EH (cell line): ENCODE measurements at places on chromosomes 5 and 9.

- DNase-seq: no peak
Observed at GRCh38 chr9:113545068-113545467, 81.5 kb downstream of the RGS3 start.

- no peak for DNase-seq
Observed at GRCh38 chr5:54224103-54224826, 86.1 kb downstream of the ARL15 start.

GRCh38 chr5:146395193-146395592 lies 51.9 kb upstream of the TCERG1 start:
- no peak for DNase-seq

DNA sequence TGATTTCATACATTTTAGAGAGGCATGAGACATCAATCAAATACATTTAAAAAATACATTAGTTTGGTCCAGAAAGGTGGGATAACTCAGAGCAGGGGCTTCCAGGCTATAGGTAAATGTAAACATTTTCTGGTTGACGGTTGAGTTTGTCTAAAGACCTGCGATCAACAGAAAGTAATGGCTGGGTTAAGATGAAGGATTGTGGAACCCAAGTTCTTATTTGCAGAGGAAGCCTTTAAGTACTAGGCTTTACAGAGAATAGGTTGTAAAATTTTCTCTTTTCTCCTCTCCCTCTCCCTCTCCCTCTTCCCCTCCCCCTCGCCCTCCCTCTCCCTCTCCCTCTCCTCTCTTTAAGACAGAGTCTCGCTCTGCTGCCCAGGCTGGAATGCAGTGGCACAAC lies 50.8 kb downstream of the PTTG1 start:
- DNase-seq: no peak

GRCh38 chr5:64397552-64397951 lies 108.3 kb upstream of the RGS7BP start:
- no peak for DNase-seq

DNA sequence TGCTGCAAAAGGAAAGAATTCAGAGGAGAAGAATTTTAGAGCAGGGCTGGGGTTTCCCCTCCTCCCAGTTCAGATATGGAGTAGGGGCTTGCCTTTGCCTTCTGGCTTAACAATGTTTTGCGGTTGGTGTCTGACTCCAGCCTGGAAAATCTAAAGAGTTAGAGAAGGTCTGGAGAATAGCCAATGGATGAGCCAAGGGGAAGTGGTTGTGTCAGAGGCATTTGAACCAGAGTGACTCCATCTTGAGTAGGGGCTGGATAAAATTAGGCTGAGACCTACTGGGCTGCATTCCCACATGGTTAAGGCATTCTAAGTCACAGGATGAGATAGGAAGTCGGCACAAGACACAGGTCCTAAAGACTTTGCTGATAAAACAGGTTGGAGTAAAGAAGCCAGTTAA lies 133.7 kb downstream of the DIRAS2 start:
- DNase-seq: peak; percentile 1

- no peak for DNase-seq
Observed at GRCh38 chr5:35306716-35307365, 76.6 kb upstream of the PRLR start.

DNA sequence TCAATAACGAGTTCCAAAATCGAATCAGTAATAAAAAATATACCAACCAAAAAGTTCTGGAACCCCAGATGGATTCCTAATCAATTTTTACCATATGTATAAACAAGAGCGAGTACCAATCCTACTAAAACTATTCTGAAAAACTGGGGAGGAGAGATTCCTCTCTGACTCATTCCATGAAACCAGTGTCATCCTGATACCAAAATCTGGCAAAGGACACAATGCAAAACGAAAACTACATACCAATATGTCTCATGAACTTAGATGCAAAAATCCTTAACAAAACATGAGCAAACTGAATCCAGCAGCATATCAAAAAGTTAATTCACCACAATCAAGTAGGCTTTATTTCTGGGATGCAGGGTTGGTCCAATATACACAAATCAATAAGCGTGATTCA lies 30.5 kb upstream of the MACIR start:
- DNase-seq: peak; percentile 70
